Cardiac septum (tissue), 1 donor: ENCODE measurements at places on chromosomes 1 and 21. TPM values are rescaled to one million over a fixed set of nuclear protein-coding genes. Genes with fewer than 3 reads are reported as not detected.

The HSPA6 gene
- 1.9 TPM for total RNA-seq

The PLPPR5 gene
- total RNA-seq, result not detected

GRCh38 chr1:212699104-212699624, 476 bp downstream of the BATF3 start:
- DNase-seq, result peak; percentile 80

DNA sequence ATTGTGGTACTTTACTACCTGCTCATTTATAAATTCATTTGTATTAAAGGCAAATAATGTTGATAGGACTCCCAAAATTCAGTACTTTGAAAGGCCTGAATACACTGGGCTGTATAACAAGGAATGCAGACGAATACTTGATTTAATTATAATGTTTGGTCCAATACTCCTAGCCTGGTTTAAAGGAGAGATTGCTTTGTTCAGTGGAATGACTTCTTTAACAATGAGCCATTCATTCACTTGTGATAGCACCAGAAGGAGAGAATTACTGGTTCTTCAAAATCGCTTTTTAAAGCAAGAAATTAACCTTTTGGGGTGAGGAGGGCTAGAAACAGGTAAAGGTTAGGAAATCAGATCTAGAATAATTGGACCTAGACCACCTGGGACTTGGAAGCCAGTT, 28.3 kb upstream of the ENAH start:
- no peak for DNase-seq

GRCh38 chr1:53328541-53329499, 950 bp upstream of the LRP8 start:
- DNase-seq, result peak; percentile 62

DNA sequence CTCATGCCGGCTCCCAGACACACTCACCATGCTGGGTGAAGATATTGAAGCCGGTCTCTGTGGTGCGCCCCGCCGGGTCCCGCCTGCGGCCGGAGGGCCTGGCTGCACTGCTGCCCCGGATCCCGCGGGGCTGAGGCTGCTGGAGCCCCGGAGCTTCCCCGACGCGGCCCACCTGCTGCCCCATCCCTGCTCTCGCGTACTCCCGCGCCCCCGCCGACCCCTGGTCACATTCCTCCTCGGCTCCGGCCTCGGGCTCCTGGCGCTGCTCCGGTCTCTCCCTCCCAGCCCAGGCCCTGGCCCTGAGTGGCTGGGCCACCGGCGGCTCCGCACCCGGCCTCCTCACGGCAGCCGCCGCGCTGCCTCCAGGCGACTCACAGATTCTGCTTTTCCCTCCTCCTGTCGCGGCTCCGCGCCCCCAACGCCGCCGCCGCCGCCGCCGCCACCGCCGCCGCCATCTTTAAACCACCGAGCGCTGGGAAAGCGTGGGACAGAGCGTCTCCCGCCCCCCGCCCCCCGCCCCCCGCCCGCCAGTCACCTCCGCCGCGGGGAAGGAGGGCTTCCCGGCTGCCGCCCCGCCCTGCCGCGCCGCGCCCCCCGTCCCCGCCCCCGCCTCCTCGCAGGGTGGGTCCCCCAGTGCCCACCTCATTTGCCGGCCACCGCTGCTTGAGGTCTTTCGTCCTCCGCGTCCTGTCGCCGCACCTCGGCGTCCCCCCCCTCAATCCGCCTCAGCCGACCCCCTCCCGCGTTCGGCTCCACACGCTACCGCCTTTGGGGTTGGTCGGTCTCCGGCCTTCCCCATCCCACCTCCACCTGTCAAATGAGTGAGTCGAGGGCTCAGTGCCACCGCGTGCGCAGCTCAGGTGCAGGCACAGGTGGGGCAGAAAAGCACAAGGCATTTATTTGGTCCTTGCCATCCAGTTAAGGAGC, at the start of gene ABL2:
ABL2 (minus strand) TSS at position 464 of the 927 bp plus-strand sequence; CDS start at position 184, 280 bp downstream.
- peak; percentile 77 for DNase-seq
